ENCODE measurements at places on chromosomes 4 and X.

GRCh38 chrX:121641560-121641959 is 594.1 kb downstream of the GLUD2 start:
- peak; percentile 66 for DNase-seq

DNA sequence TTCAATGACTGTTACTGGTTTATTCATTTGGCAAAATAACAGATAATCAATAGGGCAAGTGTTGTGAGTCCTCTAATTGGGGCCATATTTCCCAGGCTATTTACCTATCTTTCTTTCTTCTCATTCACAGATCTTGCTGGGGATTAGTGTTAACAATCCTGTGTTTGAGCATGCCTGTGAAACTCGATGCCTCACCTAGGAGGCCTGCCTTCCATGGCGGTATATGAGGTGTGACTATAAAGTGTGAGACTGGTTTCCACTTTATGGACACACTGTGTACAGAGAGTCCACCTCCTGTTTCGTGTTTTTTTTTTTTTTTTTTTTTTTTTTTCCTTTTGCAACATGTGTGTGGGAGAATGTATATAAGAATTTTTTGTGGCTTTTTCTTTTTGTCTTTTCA is 199.3 kb downstream of the BMPR1B start:
- DNase-seq = no peak

DNA sequence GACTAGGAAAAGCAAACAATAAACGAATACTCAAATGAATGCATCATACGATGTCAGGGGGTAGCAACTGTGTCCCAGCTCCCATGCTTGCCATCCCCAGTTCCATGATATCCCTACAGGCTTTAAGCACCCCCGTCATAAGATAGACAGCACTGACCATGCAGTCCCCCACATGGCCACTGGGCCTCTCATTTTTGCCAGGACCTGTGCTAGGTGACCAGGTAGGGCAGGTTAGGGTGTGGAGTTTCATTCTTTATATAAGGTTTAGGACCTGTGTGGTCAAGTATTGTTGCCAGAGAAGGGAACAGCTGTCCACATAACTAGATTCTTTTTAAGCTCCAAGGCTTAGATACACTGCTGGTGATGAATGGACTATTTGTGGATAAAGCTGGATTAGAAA is 9.7 kb downstream of the PPEF2 start:
- no peak for DNase-seq

DNA sequence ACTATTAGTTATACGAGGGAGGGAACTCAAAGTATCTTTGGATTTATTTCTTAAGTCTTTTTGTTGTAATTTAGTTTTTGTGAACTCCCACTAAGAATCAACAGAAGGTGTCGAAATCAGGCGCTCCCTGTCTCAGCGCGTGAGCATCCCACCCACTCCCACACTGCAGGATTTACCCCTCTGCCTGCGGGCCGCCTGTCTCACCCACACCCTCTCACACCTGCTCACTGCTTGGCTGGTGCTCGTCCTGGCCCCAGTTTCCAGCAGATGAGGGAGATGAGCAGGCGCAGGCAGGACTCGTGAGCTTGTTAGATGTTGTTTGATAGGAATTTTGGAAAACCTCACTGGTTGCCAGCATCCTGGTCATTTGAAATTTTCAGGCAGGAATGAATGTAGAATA is 20.8 kb upstream of the HGFAC start:
- no peak for DNase-seq

- no peak for DNase-seq
Measured at GRCh38 chr4:174626342-174627008, 104.2 kb upstream of the HPGD start.

GRCh38 chrX:112147206-112147605 is 64.6 kb upstream of the TRPC5 start:
- DNase-seq = no peak

DNA sequence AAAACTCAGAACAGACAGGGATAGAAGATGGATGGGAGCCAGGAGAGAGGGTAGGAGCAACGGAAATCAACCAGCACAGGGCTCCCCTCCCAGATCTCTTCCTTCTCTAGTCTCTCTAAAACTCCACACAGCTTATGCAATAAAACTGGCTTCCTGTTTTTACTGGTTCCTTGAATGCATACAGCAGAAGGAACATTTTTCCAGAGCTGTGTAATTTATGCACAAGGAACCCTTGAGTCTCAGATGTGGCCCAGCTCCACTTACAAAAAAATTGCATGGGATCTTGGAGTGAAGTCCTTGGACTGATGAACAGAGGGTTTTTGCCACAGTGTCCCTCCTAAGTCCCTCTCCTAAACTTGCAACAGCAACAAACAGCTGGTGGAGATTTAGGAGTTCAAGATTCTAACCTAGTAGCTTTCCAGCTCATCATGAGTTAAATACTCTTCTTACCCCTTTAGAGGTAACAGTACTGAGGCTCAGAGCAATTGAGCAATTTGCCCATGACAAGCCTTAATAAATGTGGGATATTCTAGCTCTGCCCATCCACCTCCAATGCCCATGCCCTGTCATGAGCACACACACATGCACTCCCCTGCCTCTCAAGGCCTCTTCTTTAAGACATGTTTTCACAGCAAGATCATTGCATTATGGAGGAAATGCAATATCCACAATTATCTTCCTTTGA is 18.4 kb upstream of the CC2D2A start:
- peak; percentile 45 for DNase-seq

GRCh38 chrX:143663755-143664154 is 27.9 kb upstream of the SLITRK4 start:
- DNase-seq = no peak

GRCh38 chr4:188452097-188452496 is 312.9 kb downstream of the TRIML1 start:
- DNase-seq = no peak

- DNase-seq = no peak
Measured at GRCh38 chrX:153387987-153388721, 13.0 kb downstream of the PNMA6E start.

GRCh38 chr4:37879365-37879764 is 11.5 kb upstream of the TBC1D1 start:
- DNase-seq = no peak

- peak; percentile 22 for DNase-seq
Measured at GRCh38 chr4:108683479-108683878, 33.1 kb downstream of the OSTC start.

- DNase-seq = no peak
Measured at GRCh38 chr4:113339430-113339813, 290.0 kb downstream of the ANK2 start.

GRCh38 chr4:123209436-123209835 is 187.2 kb upstream of the SPRY1 start:
- no peak for DNase-seq

DNA sequence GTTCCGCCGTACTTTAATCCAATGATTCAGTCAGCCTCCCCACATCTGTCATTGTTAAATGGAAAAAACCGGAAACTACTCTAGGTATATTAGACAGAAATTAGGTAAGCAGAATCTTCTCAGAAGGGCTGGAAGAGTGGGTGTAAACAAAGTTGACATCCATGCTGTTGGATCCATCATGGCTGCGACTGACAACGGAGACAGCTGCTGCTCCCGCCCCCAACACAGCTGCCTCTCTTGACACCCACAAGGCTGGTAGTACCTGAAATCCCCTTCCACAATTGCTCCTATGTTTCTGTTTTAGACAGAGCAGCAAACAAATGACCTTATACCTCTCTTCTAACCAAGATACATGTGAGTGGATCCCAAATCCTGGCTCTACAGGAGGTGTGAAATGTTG is 66.6 kb downstream of the RXFP1 start:
- no peak for DNase-seq

GRCh38 chr4:35934320-35934981 is 309.9 kb downstream of the ARAP2 start:
- peak; percentile 15 for DNase-seq

- no peak for DNase-seq
Measured at GRCh38 chrX:135695471-135695870, 18.0 kb upstream of the CT45A1 start.

DNA sequence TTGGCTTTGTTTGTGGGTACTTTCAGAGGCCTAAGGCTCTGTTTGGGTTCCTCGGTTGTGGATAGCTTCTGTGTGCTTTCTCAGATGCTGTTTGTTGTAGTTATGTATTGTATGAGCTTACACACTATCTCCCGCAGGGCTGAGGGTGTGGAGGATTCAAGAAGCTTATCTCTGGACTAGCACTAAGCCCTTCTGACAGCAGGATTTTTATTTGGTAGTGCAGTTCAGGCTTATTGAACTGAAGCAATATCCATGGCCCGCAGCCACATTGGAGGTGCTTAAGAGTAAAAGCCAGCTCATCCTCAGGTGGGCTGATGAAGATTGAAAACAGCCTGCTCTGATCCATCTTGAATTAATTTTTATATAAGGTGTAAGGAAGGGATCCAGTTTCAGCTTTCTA is 128.2 kb downstream of the RASGEF1B start:
- no peak for DNase-seq

DNA sequence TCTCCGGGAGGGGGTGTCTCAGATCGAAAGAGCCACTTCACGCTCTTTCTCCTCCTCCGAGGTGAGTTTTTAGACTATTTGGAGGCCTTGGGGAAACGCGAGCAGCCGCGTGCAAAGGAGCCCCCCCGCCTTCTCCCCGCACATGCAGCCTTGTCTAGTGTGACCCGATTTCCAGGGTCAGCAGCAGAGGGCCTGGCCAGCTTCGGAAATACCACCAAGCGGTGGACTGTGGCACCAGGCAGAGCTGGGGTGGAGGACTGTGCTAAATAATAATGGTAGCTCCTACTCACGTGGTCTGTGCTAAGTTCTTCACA is 79.3 kb upstream of the BCOR start:
- DNase-seq = no peak

- DNase-seq = no peak
Measured at GRCh38 chr4:83230928-83231327, 53.7 kb downstream of the COQ2 start.

- peak; percentile 42 for DNase-seq
Measured at GRCh38 chrX:15947648-15948317, 93.2 kb upstream of the AP1S2 start.

DNA sequence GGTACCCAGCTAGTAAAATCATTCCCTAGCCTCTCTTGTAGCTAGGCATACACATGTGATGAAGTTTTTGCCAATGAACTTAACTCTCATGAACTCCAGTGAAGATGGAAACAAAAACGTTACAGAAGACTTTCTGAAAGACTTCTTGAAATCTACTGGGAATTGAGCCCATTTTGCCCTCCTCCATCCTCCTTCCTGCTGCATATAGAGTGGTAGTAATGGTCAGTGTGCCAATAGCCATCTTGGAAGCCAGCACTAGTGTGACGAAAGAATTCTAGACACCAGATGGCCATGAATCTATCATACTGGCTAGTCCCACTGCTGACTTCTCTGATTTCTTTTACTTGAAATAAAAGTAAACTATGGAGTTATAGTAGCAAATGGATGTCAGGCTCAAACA is 30.9 kb upstream of the PPA2 start:
- no peak for DNase-seq

DNA sequence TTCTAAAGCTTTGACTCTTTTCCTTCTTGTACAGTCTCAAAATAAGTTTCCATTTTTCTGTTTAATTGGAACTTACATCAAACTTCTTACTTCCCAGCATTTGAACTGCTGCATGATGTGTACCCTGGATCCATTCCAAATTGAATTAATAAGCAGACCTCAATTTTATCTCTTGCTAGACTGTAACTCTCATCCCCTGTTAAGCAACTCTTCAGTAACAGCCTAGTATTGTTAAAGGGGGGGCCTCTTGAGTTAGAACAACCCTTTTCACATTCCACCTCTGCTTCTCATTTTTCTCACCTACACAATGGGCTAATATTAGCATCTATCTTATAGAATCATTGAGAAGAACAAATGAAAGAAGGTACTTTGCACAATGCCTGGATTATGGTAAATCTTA is 169.4 kb downstream of the IL1RAPL1 start:
- DNase-seq = no peak

- no peak for DNase-seq
Measured at GRCh38 chr4:26862381-26862915, 1.8 kb downstream of the STIM2 start.

- no peak for DNase-seq
Measured at GRCh38 chr4:152556283-152556682, 20.4 kb upstream of the FBXW7 start.

- DNase-seq = no peak
Measured at GRCh38 chrX:19639056-19639455, 123.7 kb upstream of the MAP3K15 start.

DNA sequence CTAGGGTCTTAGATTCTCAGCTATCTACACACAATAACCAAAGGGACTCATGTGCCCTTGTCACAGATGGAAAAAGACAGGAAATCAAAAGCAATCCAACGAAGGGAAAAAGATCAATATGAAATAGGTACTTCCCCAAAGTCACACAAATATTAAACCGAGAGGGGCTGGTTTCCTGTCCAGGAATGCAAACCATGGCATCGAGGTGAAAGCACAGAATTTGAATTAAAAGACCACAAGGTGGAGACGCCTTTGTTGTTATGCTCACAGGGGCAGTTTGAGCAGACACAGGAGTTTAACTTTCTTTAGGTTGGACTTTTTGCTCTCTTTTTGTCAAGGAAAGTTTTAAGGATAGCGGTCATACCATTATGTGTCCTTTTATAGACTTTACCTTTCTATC is 14.3 kb downstream of the H2BW1 start:
- DNase-seq = no peak

- no peak for DNase-seq
Measured at GRCh38 chr4:47010912-47011446, 17.6 kb upstream of the GABRA4 start.

- DNase-seq = no peak
Measured at GRCh38 chrX:9122519-9123245, 88.8 kb upstream of the FAM9B start.

DNA sequence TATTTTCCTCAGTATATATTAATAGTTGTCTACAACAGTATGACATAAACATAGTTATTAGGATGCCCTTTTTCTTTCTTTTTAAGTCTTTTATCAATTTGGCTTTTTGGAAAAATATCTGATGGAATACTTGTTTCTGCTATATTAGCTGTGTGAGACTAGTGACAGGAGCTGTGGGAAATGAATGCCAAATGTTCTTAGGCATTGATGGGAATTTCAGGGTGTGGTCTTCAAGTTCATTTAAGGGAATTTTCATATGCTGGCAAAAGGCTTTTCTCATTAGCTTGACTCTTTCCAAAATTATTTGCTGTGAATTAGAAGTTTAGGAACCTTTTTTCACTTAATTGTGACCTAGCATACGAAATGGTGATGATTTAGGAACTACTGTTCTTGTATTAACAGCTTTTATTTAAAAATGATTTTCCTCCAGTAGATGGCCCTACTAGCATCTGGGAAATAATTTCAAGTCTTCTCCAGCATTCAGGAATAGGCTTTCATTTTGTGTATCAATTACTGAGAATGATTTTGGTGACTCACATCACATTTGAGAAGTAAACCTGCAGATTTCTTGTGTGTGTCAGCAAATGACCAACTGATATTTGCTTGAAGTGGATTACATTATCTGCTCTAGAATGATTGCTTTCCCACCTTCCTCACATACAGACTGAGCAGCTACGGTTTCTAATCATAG is 70.9 kb downstream of the HTT start:
- no peak for DNase-seq

GRCh38 chr4:53476232-53477037 is 99.0 kb downstream of the FIP1L1 start:
- DNase-seq = peak; percentile 98

All from fibroblast of skin of left quadriceps (primary cell).